ENCODE measurements at places on chromosomes 2 and 18. TPM values are rescaled to one million over a fixed set of nuclear protein-coding genes. Genes with fewer than 3 reads are reported as not detected.

The PDCL3 gene
- 24.6 TPM for total RNA-seq

- H3K4me1 ChIP-seq: no peaks in the 10 kb centered on the region
- no peak overlapping the region for H3K4me3 ChIP-seq
- no peaks in the 10 kb centered on the region for H3K27me3 ChIP-seq
- H3K36me3 ChIP-seq: no peaks in the 10 kb centered on the region
- no peak overlapping the region for H3K27ac ChIP-seq
- DNase-seq: no peak
Observed at GRCh38 chr2:16130906-16131400, 190.6 kb downstream of the MYCN start.

The TMEM198 gene
- total RNA-seq: 10.4 TPM

GRCh38 chr18:40019797-40020392 lies 1935.1 kb upstream of the PIK3C3 start:
- H3K36me3 ChIP-seq: no peaks in the 10 kb centered on the region
- H3K27me3 ChIP-seq: no peaks in the 10 kb centered on the region
- H3K4me1 ChIP-seq: no peaks in the 10 kb centered on the region

The KCNS3 gene
- 0.40 TPM for total RNA-seq

DNA sequence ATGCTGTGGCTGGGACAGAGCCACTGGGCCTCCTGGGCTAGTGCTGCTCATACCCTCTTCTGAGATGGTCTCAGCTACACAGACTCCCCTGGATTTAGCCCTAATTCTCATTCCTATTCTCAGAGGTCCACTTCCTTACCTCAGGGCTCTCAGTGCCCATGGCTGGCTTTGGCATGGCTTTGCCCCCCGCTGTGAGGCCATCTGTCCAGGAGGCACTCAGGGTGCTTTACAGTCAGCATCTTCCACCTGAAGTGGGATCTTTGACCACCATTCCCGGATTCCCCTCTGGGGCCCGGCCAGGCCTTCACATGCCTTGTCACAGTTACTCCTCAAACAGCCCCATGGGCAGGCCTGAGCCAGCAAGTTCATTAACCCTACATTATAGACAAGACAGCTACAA lies 161.8 kb downstream of the CELF4 start:
- no peak overlapping the region for H3K27ac ChIP-seq
- H3K36me3 ChIP-seq: no peaks in the 10 kb centered on the region
- H3K4me1 ChIP-seq: no peaks in the 10 kb centered on the region
- H3K27me3 ChIP-seq: no peaks in the 10 kb centered on the region

DNA sequence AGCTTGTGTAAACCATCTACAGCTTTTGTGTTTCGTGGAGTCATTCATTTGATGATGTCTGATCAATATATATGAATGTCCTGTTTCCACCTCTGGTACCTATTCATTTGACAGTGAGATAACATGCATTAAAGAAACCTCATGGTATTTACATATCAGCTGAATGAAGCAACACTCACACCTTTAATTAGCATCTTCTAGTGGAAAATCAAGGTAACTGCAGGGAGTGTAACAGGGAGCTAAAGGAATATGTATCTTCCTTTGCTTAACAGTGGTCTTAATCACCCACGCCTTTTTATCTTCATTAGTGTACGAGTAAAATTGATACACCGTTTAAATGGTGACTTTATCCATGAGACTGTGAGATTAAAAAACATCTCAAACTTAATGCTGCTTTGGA lies 15.6 kb downstream of the SLC39A10 start:
- H3K4me1 ChIP-seq: no peaks in the 10 kb centered on the region
- no peak for DNase-seq
- no peaks in the 10 kb centered on the region for H3K27me3 ChIP-seq
- no peaks in the 10 kb centered on the region for H3K36me3 ChIP-seq
- no peak overlapping the region for H3K27ac ChIP-seq
- H3K4me3 ChIP-seq: no peak overlapping the region

DNA sequence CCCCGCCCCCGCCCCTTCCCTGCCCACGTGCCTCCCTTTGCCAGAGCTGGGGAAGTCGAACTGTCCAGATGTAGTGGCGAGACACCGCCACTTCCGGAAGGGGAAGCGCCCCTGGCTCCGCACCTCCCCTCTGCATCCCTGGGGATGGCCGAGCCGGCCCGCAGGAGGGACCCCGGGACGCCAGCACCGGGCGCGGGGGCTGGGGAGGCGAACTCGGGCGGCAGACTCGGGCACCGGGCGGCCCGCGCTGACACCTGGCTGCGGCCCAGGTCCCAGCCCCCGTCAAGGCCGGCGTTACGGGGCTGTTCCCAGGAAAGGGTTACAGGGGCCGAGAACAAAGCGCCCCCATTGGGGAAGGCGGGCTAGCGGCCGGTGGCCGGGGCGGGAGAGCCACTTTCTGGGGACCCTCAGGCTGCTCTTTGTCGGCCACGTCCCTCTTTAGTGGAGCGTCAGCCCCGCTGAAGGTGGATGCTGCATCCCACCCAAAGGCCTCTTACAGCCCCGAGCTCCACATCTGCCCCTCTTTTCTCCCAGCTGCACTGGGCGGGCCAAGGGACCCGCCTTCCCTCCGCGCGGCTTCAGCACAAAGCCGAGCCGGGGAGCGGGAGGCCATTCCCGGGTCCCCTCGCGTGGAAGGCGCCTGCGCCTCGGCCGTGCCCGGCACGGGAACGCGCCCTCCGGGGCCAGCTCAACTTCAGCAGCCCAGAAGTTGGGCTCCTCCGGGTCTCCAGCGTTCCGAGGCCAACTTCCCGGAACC lies 1.3 kb downstream of the SDC1 start:
- H3K36me3 ChIP-seq: no peaks in the 10 kb centered on the region
- peak; percentile 56 for DNase-seq
- H3K4me1 ChIP-seq: peaks cover 2% of the 10 kb centered on the region
- H3K27me3 ChIP-seq: no peaks in the 10 kb centered on the region
- peak overlapping the region; percentile 47 for H3K27ac ChIP-seq
- peak overlapping the region; percentile 47 for H3K4me3 ChIP-seq

DNA sequence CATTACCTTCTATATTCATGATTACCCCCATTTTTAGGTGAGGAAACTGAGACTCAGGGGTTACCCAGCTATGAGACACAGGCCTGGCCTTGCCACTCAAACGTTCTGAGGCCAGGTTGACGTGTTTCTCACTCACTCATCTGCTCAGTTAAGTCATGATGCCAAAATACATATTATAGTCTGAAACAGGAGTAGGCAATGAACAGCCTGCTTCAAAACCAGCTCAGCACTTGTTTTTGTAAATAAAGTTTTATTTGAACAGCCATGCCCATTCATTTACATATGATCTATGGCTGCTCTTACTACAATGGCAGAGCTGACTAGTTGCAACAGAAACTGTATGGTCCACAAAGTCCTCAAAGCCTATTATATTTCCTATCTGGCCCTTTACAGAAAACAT lies 74.1 kb upstream of the SMAD2 start:
- H3K27me3 ChIP-seq: no peaks in the 10 kb centered on the region
- no peak overlapping the region for H3K4me3 ChIP-seq
- DNase-seq: no peak
- peaks cover 3% of the 10 kb centered on the region for H3K4me1 ChIP-seq

DNA sequence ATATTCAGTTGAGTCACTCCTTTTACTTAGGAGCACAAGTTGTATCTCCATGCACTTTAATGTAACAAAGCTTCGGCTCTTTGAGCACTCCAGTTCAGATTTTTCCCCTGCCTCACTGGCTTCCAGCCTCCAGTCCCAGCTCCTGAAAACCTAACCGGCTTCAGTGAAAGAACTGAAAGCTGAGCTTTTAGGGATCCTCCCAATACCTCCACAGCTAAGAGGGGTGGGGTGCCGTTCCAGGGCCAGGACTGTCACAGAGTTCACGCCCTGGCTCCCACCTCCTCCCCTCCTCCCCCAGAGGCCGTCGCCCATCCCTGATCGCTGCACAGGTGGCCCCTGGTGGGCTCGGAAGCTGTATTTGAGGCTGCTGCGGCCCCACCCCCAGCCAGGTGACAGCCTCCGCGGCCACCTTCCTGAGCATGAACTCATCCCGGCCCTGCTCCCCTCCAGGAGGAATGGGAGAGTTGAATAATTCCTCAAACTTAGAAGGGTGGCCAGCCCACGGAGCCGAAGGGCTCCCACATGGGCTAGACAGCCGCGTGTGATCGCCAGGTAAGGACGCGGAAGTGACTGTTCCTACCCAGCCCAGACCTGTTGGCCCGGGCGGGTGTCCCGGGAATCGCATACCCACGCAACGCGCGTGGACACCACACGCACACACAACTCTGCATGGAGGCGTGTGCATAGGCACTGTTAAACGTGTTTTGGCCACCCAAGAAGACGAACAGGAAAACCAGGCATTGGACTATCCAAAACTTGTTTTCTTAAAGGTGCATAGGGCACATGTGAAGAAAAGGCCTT lies 1.8 kb downstream of the MYO5B start:
- no peak overlapping the region for H3K27ac ChIP-seq
- H3K36me3 ChIP-seq: no peaks in the 10 kb centered on the region
- peaks cover 8% of the 10 kb centered on the region for H3K4me1 ChIP-seq
- H3K4me3 ChIP-seq: no peak overlapping the region

The POTEI gene
- total RNA-seq: 0.80 TPM

DNA sequence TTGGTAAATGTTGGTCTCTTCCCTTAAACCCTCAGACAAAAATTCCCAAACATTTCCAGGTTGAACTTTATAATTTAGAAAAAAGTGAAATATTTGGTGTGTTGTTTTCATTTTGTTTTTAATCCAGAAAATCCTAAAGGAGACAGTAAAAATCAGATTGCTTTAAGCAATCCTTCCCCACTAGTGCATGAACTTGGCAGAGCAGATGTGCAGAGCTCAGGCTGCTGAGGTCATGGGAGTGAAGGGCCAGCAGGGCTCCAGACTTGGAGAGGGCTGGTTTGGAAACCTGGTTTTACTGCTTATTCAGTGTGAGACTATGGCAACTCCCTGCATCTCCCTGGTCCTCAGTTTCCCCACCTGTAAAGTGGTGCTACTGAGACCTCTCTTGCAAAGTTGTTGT lies 66.7 kb upstream of the TEX51 start:
- no peaks in the 10 kb centered on the region for H3K27me3 ChIP-seq
- DNase-seq: no peak
- no peak overlapping the region for H3K27ac ChIP-seq

GRCh38 chr2:68805025-68805424 lies 66.2 kb downstream of the BMP10 start:
- no peak for DNase-seq
- no peaks in the 10 kb centered on the region for H3K27me3 ChIP-seq
- no peaks in the 10 kb centered on the region for H3K4me1 ChIP-seq
- no peaks in the 10 kb centered on the region for H3K36me3 ChIP-seq
- no peak overlapping the region for H3K4me3 ChIP-seq
- H3K27ac ChIP-seq: no peak overlapping the region

Measured in ovary (tissue), 10 donors.